ENCODE measurements at places on chromosomes 16 and 17.

DNA sequence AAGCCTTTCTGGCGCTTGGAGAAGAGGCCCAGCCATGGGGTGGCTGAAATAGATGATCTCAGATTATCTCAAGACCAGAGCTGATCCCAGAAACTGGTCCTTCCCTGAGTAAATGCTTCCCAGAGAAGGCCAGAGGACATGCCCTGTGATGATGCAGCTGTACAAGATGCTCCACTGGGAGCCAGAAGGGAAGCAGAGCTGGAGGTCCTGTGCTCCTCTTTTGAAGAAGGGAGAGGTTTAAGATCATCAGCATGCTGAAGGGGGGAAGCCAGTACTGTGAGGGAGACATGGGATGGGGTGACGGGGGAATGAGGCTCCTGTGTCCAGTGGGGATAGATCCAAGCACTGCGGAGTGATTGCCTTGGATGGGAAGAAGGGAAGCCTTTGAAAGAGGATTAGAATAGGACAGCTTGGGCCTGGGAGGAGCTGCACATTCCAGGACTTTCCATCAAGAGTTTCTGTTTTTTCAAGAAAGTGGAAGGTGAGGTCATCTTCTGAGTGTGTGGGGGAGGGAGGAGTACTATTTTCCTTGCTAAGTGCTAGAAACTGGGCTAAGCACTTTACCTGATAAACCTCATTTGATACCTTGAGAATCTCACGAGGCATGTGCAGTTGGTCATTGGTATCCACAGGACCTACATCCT is 16.4 kb upstream of the ALOX15B start:
- no peak for DNase-seq

DNA sequence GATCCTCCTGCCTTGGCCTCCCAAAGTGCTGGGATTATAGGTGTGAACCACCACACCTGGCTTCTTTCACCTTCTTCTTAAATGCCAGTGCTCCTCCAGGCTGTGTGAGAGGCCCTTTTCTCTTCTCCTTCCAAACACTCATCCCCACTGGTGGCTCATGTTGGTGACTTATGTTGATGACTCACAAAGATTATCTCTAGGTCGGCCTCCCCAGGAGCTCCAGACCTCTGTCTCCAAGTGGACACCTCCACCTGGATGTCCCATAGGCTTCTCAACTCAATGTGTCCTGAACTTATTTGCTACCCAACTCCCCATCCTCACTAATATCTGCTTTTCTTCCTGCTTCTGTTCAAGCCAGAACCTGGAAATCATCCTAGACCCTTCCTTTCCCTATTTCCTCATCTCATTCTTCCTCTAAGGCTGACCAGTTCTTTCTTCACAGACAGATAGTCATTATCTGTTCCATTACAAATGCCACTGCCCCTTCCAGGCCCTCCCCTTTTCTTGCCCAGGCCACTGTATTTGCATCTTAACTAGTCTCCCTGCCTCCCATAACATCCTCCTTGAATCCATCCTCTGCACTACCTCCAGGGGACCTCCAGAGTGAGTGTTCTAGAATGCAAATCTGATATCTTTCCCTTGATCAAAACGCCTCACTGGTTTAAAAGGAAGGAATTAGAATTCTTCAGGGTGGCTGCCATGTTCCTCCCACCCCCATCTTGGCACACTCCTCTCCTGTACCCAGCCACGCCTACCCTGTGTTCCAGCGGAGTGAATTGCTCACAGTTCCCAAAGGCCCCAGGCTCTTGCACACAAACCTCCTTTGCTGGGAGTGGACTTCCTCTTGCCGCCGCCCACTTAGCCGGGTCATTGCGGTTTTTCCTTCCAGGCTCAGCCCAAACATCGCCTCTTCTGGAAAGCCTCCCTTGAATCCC is 34.8 kb upstream of the FBXO47 start:
- DNase-seq: no peak

- DNase-seq: no peak
Measured at GRCh38 chr17:50604513-50604912, 30.2 kb upstream of the ABCC3 start.

DNA sequence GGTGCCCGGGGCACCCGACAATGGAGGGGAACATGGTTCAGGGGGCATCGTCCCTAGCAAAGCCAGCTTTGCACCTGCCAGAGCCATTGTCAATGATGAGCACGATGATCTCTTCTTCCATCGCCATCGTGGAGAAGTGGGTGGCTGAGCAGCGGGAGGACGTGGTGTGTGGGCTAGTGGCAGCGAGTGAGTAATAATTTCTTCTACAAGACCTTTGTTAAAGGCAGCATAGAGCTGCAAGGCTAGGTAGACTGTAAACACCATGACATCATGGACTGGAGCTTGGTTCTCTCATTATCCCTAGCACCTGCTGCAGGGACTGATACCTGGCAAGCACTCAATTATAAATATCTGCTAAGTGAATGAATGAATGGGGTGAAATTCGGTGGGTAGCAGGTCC is 6.7 kb upstream of the HEATR3 start:
- DNase-seq: no peak

DNA sequence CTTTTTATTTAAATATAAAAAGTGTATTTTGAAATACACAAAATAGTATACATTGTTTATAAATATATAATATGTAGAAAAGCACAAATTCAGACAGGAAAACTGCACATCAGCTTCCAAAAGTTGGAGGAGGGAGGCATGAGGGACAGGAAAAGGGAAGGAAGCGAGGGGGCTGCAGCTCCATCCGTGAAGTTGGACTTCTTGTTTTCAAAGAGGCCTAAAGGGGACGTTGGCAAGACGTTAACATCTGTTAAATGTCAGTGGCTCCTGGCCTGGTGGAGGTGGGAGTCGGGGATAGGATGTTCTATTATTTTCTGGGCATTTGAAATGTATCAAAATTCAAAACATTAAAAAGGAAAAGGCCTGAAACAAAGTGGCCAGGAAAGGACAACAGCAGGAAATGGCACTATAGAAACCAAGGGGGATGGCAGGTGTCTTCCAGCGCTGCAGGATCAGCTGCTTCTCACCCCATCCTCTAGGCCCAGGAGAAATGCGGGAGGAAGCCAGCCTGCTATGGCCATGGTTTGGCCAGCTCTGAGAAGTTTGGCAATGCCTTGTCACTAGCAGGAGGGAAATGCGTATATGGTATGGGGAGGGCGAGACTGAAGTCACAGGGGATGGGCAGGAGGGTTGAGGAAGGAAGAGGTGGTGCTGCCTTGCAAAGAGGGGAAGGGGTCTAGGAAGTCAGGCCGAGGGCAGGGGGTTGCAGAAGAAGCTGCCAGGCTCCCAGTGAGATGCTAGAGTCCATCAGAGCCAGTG is 6.4 kb downstream of the CMTM2 start:
- no peak for DNase-seq

- no peak for DNase-seq
Measured at GRCh38 chr16:73066927-73067670, 19.2 kb upstream of the ZFHX3 start.

DNA sequence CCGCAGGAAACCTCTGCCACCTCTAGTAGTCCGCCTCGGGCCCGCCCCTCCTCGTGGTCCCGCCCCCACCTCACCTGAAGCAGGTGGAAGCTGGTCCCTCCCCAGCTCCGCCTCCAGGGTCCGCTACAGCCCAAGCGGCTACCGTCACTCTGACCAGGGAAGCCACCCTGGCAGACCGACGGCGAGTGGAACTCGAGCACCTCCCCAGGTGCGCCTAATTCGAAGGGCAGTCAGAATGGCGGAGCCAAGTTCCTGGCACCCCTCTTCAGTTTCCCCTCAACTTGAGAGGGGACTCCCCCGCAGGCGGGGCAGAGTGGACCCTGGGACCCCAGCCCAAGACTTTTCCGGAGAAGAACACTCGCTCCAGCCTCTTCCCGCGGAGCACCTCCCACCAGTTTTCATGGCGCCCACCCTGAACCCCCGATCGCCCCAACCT is 507 bp downstream of the FHOD1 start:
- no peak for DNase-seq

DNA sequence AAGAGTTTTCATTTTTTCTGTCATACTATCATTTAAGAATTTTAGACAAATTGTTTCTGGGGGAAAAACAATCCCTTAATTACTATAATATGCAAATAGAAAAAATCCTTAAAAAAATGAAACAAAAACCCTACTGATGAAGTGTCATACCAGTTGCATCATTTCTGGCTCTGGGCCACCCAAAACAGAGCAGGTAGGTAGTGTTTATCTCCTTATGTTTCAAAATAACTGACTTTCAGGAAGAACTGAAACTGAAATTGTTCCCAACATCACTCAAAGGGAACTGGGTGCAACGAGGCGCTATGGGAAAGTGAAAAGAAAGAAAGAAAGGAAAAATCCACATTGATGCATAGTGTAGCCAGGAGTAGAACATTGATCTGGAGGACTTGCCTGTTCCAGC is 653.1 kb upstream of the SOX9 start:
- DNase-seq: no peak

- no peak for DNase-seq
Measured at GRCh38 chr17:75468779-75469373, 12.4 kb downstream of the TMEM94 start.

GRCh38 chr16:50814541-50814940 is 72.7 kb downstream of the CYLD start:
- DNase-seq: no peak

DNA sequence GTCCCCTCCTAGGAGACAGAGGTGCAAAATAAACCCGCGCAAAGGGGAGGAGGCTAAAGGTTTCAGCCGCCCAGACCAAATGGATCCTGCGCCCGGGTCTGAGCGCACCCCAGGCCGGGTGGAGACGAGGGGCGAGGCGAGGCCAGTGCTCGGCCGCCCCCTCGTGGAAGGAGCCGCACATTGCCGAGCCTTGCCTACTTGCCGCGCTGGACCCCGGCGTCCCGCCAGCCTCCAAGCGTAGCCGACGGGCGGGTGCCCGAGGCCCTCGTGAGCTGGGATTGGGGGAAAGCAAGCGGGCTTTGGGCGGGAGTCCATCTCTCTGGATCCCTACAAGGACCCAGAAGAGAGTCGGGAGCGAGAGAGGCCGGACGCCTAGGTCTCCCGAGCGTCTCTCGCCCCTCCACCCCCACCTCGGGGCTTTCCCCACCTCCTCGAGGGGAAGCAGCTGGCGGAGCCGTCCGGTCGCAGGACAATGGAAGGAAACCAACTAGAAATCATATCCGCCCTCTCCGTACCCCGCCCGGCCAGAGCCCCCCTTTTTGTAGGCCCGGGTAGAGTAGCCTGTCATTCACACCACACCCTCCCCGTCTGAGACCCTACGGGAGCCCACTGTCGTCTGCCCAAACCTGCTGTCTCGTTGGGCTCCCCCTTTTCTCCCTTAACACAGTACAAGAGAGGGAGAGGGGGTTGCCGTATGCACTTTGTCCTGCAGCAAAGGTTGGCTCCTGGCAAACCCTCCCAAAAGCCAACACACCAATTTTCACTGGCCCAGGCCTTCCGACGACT is 664 bp upstream of the BCL6B start:
- peak; percentile 32 for DNase-seq
